ENCODE measurements at places on chromosomes 3 and 15.
A peak's percentile ranks its signal among the peaks of the same experiment; 100 is the strongest.

- DNase-seq = no peak
Observed at GRCh38 chr3:171704814-171705213, 105.5 kb downstream of the PLD1 start.

DNA sequence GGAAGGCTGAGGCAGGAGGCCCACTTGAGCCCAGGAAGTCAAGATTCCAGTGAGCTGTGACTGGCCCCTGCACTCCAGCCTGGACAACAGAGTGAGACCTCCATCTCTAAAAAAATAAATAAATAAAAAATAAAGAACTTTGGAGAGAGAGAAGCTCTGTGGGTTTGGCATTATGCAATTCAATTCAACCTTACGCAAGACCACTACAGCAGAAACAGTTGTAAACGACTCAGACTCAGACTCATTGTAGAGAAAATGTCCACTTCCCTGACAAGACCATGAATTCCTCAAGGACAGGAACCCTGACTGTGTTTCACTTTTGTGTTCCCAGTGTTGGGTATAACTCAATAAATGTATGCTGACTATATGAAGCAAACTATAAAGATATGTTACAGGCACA is 90.3 kb upstream of the C3orf80 start:
- peak; percentile 69 for DNase-seq

DNA sequence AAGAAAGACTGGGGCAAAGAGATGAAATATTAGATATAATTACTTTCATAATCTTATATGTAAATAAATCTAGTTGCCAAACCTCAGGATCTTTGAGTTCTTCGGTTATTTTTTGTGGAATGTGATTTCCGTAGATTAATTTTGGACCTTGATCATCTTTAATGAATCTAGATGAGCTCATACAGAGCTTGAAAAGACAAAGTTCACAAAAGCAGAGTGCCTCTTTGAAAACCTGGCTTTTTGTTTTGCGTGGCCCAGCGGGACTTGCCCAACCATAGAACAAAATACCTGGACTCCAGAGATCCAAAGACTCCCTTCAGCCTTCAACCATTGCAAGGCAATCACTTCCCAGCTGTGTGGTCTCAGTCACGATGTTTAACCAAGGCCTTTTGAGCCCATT is 54.8 kb upstream of the CHST2 start:
- DNase-seq = no peak

DNA sequence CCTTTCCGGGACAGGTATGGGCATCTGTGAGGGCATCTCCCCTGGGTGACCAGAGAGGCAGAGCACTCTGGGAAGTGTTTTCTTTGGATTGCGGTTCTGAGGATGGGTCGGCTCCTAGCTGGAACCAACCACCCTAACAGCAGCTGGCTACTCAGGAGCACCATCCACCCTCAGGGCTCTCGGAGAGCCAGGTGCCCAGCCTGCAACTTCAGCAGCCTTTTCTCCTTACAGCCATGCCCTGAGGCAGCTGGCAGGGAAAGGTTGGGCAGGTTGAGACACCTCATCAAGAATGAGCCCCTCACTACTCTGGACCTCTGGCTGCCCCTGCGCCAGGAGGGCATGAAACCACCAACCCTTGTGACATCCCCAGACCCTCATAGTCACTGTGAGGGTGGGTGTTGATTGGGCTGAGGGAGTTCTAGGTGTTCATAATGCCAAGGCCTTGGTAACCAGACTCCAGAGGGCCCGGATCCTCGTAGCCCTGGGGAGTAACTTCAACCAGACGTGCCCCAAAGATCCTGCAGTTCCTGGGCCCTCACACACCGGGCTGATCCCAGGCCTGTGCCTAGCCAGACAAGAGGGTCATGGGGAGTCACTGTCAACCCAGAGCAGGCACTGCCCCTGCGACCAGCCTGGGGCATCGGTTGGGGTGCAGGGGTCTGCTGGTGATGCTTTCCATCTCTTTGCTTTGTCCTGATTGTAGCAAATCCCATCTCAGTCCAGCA is 114.4 kb upstream of the ABHD17C start:
- no peak for DNase-seq

GRCh38 chr3:5221701-5222100 is 34.2 kb downstream of the EDEM1 start:
- no peak for DNase-seq

GRCh38 chr15:63135804-63136203 is 14.1 kb downstream of the LACTB start:
- DNase-seq = peak; percentile 92

DNA sequence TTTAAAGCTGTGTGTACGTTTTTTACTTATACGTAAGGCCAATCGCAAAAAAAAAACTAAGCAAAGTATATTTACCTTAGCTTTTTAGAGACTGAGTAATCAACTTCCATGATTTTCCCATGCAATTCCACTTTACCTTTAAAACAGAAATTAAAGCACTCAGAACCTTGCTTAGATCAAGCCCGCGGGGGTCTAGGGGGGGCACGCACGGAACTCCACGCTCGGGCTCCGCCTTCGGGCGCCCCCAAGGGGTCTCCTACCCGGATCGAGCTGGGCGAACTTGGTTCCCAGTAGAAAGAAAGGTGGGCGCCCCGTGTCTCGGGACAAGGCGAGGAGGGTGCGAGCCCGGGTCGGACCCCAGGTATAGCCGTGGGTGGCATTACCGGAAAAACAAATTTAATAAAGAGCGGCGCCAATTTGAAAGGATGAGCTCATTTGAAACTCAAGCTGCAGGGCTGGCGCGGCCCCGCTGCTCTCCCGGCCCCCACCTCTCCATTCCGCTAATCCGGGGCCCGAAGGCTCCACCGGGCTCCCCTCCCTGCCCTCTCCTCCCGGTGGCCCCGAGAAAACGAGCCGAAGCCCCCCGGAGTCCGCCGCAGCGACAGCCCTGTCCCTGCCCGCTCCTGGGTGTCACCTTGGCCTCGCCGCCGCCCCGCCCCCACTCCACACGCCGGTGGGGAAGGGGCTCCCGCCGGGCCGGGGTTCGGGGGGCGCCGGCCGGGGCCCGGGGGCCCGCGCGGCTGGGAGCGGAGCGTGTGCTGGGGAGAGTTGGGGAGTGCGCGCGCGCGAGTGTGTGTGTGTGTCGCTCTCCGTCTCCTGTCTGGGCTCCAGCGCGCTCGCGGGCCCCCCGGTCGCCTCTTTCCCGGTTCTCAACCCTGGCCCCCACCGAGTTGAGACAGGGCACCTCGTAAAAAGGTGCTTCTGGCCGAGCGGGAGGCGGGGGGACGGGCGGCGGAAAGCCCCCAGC is 1.5 kb downstream of the IGF2BP2 start:
- DNase-seq = peak; percentile 75

All from GM23248 (cell line).